ENCODE measurements at places on chromosomes 2 and 18.
A peak's percentile ranks its signal among the peaks of the same experiment; 100 is the strongest.

DNA sequence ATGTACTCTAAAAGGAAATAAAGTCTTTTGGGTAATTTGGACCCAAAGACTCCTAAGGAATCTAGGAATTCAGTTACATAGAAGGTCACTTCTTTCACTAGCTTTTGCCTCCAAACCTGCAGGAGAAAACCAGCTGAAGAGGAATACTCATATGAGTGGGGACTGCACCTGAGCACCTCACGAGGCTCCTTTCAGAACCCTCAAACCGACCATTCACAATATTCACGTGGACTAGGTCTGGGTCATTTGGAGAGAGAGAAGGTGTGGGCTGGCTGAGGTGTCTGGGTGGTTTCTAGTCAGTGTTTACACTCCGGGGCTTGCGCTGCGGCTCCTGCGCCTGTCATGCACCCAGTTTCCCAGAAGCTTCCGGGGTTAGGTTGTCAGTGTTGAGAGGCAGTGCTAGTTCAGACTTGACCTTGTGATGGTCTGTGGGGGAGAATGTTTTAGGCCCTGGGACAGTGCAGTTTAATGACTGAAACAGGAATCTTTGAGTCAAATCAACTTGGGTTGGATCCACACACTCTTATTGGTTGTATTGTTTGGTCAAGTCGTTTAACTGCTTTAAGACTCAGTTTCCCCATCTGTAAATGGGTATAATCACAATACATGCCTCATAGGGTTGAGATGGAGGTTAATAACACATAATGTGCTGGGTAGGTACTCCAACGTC, 78.4 kb downstream of the LIMS1 start:
- no peak for DNase-seq

DNA sequence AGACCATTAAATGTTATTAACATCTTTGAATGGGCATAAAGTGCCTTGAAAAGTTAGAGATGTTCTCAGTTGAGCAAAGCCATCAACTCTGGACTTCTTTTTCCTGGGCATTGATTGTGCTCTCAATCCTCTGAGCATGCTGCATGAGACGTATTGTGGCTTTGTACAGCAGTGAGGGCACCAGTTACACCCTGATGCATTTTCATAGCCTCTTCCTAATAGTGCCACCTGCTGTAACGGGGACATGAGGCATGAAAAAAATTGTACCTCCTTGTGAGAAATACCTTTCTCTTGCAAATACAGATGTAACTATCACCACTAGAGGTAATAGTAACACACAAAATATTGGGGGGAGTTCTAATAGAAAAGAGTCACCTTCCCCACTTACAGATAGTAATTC, 697.5 kb downstream of the TMEM182 start:
- no peak for DNase-seq

- DNase-seq: no peak
Observed at GRCh38 chr2:5519286-5519685, 172.9 kb upstream of the SOX11 start.

DNA sequence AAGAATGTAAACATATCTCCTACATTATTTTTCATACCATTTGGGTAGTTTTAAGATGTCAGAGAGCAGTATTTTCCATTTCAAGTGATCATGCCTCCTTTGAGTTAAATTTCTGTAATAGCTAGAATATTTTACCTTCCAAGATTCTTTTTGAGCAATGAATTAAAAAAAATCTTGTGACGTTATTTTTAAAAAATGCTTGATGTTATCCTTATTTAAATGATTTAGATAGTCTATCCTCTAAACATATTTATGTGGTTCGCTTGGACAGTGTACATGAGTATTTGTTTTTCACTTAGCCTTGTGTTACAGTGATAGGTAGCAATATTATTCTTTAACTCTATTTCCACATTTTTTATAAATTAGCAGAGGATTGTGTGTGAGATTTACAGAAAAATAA, 639.2 kb upstream of the CDH2 start:
- DNase-seq: no peak

GRCh38 chr2:70964596-70965386, 13.6 kb upstream of the ANKRD53 start:
- DNase-seq: no peak

- DNase-seq: peak; percentile 23
Observed at GRCh38 chr2:202831242-202832220, 40.0 kb downstream of the ICA1L start.

GRCh38 chr18:13566941-13567746, 159.2 kb downstream of the FAM210A start:
- DNase-seq: no peak

GRCh38 chr2:213129311-213129710, 22.1 kb downstream of the IKZF2 start:
- DNase-seq: no peak

- no peak for DNase-seq
Observed at GRCh38 chr2:119700866-119701265, 21.9 kb downstream of the TMEM177 start.

GRCh38 chr2:8252997-8253694, 428.7 kb upstream of the ID2 start:
- no peak for DNase-seq

- peak; percentile 64 for DNase-seq
Observed at GRCh38 chr18:55234366-55235093, 275.3 kb upstream of the CCDC68 start.

- no peak for DNase-seq
Observed at GRCh38 chr2:112698834-112699515, 21.8 kb upstream of the NT5DC4 start.

DNA sequence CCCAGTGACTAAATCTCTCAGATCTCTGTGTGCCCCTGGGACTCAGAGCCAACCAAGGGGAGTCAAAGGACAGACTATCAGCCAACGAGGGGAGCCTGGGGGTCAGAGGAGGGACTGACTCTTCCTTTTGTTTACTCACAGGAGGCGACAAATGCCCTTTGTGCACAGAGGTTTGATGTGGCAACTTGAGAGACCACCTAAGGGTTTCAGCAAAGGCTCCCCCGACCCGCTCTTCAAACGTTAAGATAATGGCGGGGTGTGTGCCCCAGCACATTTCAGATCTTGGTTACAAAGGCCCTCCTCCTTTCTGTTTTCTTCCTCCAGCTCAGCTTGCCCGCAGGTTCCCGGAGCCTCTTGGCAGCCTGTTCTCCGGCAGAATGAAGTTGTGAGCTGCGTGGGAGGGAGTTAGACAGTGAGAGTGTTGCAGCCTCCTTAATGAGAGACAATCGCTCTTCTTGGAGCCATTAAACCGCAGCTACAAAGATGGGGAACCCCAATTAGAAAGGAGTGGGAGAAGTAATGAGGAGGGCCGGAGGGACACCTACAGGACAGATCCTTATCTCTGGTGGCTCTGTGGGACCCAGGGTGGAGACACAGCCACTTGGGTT, 76.2 kb downstream of the KIAA2012 start:
- DNase-seq: peak; percentile 52
